ENCODE measurements at places on chromosomes 3 and 15.

DNA sequence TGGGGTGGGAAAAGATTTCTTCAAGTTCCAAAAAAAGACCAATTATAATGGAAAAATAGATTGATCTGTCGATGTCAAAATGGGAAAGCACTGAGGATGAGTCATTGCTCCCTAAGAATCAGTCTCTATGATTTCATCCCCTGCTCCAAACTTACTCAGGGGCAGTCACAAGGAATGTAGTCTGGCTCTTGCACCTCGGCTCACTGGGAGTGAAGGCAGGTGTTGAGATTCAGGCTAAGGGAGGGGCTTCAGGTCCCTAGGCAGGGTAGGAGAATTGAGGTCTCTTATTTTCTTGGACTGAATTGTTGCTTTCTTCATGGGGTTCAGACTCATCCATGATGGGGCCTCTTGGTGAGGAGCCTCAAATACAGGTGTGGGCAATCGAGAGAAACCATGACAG is 14.2 kb downstream of the ESYT3 start:
- DNase-seq = no peak

- DNase-seq = peak; percentile 22
Observed at GRCh38 chr15:80455668-80456442, 51.7 kb downstream of the ARNT2 start.

DNA sequence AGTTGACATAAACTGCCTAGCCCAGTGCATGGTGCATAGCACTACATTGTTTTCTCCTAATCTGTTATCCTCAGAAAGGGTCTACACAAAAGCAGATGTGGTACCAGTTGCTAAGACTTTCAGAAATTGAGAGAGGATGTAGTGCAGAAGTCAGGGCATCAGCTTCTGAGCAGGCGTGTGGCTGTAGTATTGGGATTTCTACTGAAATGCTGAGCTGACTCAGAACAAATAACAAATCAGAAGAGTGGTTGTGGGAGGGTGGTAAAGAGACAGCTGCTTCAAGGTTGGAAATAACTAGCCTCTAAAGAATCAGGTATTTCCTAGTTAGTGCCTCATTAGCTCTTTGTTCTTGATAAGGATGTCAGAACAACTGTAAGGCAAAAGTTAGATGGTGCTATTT is 161.3 kb downstream of the AKAP13 start:
- DNase-seq = no peak

GRCh38 chr3:133896002-133896761 is 500 bp upstream of the RAB6B start:
- DNase-seq = no peak

GRCh38 chr3:150035910-150036612 is 65.4 kb upstream of the PFN2 start:
- DNase-seq = no peak

GRCh38 chr15:39165020-39165706 is 415.7 kb upstream of the THBS1 start:
- DNase-seq = no peak

DNA sequence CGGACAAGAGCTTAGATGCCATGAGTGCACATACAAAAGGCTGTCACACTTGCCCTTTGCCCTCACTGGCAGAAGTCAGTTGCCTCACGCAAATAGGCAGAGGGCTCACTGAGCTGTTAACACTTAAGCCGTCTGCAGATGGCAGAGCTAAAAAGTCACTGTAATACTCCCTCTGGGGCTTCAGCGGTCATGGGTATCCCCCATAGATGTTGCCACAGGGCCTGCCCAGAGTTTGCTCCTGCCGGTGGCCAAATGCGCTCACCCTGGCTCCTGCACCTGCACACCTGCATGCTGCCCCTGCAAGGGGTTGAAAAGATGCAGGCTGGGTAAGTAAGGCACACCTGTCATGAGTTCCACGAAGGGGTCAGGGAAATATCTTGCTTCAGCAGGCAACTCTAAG is 741.5 kb downstream of the EDEM1 start:
- no peak for DNase-seq

DNA sequence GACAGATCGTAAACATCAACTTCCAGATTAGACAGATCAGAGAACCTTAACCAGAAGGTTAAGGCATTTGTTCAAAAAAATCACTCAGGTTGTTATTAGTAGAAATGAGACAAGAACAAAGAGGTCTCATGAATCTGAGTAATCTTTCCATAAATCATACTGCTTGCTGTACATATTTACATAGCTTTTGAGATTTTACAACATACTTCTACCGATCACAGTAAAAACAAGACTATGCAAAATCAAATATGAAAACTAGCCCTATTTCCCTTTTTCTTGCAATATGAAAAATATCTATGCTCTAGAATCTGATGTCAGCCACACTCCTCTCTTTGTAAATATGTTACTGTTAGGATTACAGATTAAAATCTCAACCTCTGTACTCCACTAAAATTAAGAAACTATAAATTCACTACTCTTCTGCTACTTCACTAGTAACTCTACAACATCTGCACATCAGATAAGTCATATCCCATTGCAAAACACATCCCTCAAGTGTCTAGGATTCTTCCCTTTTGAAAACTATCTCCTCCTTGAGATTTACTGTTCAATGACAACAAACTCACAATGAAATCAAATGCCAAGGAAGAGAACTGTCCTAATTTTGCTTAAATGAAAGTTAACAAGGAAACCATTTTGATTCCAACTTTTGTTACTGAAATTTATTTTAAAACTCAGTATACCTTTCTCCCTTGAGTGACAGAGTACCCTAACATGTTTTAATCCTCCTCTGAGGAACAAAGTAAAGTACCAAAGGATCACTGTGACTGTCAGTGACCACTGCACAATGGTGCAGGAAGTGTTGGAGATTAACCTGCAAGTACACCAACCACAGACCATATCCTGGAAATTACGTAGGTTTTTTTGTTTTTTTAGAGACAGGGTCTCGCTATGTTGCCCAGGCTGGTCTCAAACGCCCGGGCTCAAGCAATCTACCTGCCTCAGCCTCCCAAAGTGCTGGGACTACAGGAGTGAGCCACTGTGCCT is 12.8 kb downstream of the DCUN1D1 start:
- no peak for DNase-seq

- no peak for DNase-seq
Observed at GRCh38 chr15:101092867-101093202, 159.0 kb downstream of the CHSY1 start.

DNA sequence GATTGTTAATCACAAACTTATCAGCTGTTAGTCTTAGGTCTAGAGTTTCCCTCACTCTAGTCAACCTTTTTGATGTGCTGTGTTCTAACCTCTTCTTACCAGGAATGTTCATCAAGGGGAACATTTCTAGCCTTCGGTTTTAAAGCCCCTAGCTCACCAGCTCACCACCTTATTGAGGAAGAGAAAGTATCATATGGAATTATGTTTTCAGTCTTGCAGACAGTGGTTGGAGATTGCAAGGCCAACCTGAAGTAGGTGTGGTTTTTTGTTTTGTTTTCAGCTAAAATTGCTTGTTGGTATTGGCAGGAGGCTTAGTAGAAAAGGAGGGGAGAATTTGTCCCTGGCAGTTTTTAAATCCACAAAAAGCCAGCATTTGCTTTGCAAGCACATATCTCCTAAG is 48.4 kb upstream of the CCDC80 start:
- no peak for DNase-seq

GRCh38 chr3:47428662-47429061 is 47.1 kb downstream of the SCAP start:
- DNase-seq = no peak

DNA sequence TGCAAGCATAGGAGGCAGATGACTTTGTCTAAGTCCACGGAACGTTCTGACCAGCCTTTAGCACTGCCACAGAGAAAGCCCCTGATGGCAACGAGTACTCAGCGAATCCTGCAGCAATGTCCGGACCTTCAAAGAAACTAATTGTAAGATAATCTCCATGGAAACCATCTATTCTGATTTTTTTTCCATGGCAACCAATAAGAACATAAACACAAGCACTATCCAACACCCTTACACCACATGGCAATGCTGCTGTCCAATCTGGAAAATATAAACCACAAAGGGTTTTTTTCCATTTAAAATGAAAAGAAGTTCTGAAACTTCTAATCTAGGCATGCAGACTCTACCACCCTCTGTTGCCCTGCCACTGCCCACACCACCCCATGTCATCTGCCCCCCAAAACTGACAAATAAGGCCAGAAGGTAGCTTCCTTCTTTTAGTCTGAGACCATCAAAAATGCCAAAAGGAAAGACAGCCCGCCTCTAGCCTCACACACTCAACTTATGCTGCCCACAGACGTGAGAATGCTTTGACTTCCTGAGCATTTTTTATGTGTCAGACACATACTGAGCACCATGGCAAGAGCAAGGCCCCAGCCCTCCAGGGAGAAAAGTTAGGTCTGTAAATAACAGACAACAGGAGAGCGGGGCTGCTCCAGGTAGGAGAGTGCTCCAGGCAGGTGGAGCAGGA is 44.5 kb downstream of the POC1A start:
- DNase-seq = no peak

GRCh38 chr15:55917881-55918296 is 75.5 kb downstream of the NEDD4 start:
- DNase-seq = no peak

DNA sequence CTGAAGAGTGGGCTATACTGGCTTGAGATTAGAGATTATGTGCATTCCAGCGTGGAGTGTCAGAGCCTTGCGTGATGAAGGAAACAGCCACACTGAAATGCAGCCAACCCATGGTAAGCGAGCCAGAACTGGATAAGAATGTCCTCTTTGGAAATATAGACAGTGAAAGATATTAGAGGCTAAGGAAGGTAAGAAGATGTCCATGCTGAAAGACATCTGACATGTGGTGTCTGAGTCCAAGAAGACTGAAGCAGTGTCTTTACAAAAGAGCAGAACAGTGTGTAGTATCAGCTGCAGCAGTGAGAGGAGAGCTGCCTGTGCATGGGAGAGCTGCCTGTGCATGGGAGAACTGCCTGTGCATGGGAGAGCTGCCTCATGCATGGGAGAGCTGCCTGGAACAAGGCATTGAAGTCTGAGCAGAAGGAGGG is 672.2 kb downstream of the DIPK2A start:
- DNase-seq = no peak

DNA sequence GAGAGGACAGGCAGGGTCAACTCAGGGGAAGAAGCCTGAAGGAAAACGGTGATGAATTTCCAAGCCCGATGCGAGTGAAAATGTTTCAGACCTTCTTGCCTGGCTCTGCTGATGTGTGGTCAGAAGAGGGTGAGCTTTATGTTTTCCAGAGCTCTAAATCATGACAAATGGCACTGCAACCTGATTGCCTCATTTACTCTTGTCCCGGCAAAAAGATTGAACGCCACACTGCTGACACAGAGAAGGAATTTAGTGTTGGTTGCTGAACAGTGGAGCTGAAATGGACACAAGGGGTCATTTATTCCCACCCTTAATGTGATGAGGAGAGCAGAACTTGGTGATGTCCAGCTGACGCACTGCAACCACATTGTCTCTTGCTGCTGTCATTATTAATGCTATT is 36.1 kb upstream of the GABRG3 start:
- DNase-seq = no peak

DNA sequence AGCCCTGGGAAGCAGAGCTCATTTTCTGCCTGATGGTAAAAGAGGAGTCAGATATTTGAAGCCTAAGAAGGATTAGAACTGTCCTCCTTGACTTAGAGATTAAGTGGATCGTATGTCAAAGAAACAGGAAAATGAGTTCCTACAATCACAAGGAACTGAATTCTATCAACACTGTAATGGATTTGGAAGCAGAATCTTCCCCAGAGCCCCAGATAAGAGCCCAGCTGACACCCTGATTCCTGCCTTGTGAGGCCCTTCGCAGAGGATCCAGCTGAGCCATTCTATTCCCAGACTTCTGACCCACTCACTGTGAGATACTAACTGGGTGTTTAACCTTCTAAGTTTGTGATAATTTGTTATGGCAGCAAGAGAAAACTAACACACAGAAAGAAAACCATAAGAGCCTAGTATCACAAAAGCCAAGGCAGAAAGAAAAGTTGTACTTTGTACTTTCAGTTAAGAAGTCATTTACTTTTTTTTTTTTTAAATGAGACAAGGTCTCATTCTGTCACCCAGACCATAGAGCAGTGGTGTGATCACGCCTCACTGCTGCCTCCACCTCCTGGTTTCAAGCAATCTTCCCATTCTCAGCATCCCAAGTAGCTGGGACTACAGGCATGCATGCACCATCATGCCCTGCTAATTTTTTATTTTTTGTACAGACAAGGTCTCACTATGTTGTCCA is 61.1 kb upstream of the ZBTB20 start:
- DNase-seq = no peak

DNA sequence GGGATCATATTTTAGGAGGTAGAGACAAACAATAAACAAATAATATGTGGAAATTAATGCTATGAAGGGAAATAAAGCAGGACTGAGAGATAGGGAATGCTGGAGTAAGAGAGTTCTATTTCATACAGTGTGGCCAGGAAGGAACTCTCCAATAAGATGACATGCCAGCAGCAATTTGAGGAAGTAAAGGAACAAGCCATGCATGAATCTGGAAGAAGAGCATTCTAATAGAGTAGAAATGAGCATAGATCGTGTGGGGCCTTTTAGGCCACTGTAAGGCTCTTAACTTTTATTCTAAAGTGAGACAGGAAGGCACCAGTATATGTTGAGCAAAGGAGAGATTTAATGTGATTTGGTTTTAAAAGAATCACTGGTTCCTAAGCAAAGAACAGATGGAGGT is 126.3 kb downstream of the DMXL2 start:
- no peak for DNase-seq

DNA sequence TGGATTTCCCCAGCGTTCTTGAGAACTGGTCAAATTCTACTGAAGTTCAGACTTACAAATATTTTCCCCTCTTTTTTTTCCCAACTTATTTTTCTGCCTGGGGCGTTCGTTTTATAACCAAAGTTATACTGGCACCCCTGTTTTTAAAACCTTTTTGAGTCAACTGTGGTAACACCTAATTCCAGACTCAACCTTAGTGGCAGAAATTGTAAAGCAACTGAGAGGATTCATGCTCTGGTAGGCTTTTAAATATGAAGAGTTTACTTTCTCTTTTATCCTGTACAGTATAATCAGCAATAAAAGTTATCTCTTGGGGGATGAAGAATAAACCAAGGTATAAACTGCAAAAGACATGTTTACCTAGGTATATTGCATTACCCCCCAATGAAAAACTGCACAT is 2.3 kb downstream of the IL5RA start:
- no peak for DNase-seq

DNA sequence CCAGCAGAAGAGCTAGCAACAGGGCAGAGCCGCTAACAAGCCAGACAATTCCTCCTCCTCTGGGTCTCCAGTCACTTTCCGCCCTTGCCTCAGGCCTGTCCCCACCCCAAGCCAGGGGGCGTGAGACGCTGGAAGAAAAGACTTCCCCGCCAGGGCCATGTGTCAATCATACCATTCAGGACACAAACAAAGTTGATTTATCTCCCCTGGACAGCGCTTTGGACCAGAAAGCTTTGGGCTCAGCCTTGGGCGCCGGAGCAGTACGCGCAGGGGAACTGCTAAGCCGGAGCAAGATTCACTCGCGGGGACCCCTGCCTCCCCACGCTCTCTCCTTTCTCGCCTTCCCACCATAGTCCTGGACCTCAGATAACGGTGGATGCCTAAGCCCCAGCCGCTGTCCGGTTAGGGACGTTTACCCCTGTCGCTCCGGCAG is 479 bp downstream of the LRRC2 start:
- no peak for DNase-seq
